Left forelimb (tissue), 1 donor: ENCODE measurements at places on chromosomes 1 and 21.

- DNase-seq: no peak
Measured at GRCh38 chr21:36075171-36075570, 5.3 kb downstream of the CBR1 start.

DNA sequence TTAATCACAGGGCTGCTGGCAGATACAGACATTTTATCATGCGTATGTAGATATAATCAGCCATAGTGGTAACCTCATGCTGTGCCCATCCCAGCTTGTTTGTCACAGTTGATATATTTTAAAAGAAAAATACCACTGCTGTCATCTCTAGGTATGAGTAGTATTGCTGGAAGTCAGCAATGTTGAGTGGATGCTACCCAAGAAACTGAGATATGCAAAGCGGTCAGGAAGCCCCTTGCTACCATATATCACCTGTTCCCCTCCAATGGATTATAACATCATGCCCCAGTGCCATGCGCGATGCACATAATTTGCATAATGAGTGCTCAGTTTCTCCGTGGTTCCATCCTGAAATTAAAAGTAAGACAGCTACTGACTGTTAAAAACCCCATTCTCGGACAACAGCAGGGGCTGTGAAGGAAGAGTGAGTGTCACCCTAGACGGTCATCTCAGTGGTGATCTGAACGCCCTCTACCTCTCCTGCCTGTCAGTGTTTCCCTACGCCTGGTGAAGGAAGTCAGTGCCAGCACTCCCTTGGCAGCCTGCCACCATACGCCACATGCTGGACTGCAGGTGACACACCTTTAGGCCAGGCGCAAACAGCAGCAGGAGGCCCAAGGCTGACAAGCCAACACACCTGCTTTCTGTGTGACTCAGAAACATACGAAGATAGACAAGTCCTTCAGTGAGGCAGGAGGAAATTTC lies 2.7 kb downstream of the IL10RB start:
- DNase-seq: no peak

GRCh38 chr1:217029281-217030157 lies 306.3 kb upstream of the ESRRG start:
- no peak for DNase-seq

DNA sequence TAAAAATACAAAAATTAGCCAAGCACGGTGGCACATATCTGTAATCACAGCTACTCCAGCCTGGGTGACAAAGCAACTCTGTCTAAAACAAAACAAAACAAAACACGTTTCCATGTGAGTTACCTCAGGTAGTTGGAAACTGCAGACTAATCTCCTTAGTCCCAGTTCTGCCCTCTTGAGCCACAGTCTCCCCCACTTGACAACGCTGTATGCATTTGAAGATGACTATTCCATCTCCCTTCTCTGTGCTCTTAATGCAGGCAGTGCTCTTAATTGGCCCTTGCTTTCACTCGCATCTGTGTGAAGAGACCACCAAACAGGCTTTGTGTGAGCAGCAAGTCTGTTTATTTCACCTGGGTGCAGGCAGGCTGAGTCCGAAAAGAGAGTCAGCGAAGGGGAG lies 19.6 kb upstream of the DHCR24 start:
- no peak for DNase-seq

- no peak for DNase-seq
Measured at GRCh38 chr21:38354746-38355145, 98.0 kb downstream of the KCNJ15 start.

DNA sequence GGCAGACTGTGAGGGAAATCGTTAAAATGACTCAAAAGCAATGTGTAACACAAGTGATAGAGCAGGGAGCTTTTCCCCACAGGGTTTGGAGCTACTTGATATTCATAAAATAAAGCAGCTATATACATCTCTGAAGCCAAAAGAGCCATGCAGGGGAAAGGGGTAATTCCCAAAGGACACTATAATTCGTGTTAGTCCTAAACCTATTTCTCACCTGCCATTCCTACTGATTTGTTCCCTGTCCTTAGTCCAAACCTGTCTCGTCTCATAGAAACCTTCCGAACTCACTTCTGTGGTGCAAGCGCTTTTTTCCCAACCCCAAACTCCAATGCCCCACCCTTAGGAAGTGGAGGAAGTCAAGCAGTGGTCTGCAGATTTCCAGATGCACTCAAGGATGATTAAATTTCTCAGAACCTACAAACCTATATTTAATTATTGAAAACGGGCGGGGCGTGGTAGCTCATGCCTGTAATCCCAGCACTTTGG lies 946 bp upstream of the HNRNPR start:
- DNase-seq: no peak

DNA sequence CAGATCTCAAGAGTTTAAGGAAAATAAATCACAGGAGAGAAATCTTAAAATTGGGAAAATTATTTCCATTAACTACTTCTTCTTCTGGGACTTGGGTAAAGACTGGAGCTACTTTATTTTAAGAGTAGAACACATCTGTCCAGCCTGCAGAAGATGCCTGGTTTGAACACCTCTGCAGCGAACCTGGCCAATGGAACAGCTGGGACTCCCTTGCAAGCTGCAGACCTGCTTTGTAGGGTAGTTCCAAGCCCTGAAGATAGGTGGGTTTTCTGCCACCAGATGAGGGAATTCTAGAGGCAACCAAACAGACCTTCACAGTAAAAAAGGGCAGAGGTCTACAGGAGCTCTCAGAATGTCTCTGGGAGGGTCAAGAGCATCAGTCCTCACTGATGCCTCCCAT lies 86.5 kb upstream of the CACNA1E start:
- no peak for DNase-seq

DNA sequence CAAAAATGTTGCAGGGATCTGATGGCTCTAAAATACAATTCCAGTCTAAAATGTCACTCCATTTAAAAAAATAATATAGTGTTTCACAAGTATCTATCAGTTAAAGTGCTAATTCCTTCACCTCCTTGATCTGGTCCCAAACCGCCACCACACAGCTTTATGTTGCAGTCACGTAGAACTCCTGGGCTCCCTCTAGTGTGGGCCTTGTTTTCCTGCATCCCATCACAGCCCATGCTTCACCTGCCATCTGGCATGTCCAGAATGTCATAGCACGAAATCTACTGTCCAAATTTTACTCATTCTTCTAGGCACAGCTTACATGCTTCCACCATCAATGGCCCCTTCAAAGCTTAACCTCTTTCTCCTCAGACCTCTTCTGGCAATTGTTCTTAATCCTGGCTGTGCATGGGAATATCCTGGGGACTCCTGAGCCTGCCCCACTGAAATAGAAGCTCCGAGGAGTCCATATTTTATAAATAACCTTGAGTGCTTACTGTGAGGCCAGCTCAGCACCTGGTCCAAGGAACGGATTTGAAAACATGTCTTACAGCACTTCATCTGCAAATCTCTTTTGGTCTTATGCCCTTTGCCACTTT lies 15.5 kb downstream of the FYB2 start:
- no peak for DNase-seq

GRCh38 chr1:211359876-211360275 lies 33.2 kb downstream of the TRAF5 start:
- DNase-seq: no peak

DNA sequence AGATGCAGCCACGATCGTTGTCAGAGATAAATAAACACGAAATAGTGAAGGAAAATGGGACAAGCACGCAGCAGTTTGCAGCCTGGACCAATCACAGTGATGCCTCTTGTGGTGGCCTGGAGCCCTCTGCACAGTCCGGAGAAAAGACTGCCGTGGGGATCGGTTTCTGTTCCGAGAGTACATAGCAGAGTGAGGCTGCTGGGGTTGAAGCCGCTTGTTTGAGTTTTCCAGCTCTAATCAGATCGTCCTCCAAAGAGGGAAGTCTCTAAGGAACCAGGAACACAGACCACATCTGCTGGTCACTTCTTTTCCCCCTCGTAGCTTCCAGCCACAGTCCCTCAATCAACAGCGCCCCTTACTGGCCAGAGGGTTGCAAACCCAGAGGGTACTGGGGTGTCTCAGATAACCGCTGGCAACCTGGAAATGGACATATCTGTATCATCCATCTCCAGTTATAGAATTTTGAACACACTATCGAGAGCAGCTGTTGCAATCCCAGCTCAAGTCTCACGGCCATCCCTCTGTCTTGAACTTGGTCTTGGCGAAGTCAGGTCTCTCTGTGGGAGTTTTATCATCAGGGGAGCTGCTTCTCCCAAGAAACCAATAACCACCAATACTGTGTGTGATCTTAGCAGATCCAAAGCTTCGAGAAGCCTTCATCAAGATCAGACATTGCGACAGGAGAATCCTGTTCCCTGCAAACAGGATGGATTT lies 57.4 kb downstream of the OLIG1 start:
- DNase-seq: peak; percentile 70

DNA sequence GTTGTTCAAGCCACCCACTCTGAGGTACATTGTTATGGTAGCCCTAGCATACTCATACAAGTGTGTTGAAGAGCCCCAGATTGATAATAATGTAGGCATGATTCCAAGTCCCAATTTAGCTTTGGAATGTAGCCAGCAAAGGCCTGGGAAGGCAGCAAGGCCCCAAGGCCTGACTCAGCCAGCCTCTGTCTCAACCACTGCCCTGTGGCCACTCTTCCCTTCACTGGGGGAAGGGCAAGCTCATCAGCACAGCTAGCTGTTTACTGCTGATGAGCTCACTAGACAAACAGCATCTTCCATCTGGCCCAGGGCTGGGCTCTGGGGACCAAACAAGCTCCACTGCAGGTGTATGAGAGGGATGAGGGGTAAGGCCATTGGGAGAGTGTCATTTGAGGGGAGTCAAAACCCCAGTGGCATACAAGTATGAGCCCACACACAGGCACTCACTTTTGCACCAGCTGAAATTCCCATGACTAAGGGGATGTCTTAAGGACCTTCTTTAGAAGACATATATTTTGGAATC lies 2.2 kb upstream of the IRF6 start:
- DNase-seq: no peak

GRCh38 chr1:213067352-213067751 lies 16.3 kb downstream of the RPS6KC1 start:
- no peak for DNase-seq

GRCh38 chr1:64005801-64006200 lies 197.6 kb upstream of the UBE2U start:
- no peak for DNase-seq

DNA sequence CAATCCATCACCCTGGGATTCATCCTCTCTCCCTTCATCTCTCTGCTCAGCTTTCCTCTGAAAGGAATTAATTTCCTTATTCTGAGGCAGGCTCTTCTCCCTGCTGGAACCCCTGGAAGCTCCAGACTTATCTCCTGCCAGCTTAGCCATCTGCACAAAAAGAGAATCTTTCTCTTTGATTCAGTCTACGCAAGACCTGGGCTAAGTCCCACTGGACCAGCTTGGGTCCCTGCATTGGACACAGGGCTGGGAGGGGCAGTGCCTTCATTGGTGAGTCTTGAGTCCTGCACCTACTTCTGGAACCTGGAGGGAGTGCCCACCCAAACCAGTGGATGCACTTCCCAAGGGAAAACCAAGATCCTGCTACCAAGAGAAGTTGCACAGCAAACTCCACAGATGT lies 271.7 kb upstream of the CSF3R start:
- DNase-seq: peak; percentile 31

DNA sequence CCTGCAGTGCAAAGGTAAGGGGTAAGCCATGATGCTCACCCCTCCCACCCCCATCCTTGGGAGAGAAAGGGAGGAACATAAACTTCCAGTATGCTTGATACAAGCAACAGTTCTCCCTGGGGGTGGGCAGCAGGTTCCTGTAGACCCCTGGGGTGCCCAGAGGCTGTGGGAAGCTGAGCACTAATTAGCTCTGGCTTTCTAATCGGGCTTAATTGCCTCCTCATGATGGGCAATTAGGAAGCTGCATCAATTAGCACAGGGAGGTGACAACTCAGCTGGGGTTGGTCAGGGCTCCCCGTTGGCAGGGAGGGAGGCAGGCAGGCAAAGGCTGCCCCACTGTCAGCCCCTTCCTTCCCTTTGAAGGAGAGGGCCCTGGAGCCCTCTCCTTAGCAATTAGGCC lies 15.7 kb upstream of the LMNA start:
- no peak for DNase-seq

DNA sequence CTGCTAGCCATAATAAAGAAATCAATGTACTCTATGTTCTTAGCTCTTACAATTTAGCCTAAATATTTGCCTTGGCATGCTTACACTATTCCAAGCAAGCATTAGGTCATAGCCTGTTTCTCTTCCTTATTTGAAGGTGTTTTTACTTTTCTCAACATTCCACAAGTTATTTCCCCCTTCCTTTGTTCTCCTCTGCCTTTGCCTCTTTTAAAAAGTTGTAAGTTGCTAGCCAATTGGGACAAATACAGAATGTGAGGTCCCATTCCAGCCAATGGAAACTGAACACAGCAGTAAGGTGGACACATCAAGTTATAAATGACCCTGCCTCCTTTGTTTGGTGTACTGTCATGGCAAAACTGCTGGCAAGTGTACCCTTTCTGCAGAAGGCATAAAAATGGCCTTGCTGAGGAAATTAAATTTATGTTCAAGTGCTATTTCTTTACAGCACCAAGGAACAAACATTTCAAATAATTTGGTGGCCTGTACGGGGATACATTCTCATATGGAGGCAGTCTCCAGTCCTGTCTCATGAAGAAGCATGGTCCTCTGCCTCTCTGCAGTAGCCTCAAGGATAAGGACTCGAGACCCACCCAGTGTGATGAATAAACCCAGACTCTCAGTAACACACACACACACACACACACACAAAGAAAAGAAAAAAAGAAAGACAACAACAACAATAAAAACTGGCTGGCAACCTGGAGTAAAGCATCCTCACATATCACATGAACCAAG lies 28.8 kb upstream of the FMO1 start:
- no peak for DNase-seq

GRCh38 chr1:161768986-161769672 lies 3.0 kb downstream of the ATF6 start:
- no peak for DNase-seq

GRCh38 chr1:58755468-58755872 lies 28.4 kb downstream of the JUN start:
- DNase-seq: no peak

GRCh38 chr1:228182296-228183030 lies 16.9 kb downstream of the IBA57 start:
- DNase-seq: peak; percentile 41

GRCh38 chr1:204513117-204513716 lies 3.0 kb upstream of the MDM4 start:
- DNase-seq: no peak

GRCh38 chr1:67299296-67299695 lies 8.4 kb upstream of the IL12RB2 start:
- DNase-seq: no peak

DNA sequence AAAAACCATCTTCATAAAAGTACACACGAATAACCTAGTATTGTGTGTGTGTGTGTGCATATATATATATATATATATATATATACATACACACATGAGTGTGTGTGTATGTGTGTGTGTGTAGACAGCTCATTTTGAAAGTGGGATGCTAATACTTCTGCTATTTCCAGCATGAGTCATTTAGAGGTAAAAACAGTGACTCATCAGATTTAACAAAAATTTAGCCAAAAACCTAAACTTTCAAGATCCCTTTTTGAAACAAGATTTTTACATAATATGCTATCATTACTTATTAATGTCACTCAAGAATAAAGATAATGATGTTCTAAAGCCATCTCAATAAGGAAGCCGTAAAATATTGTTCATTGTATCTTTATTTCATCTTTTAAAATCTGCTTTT lies 35.6 kb upstream of the ADGRL4 start:
- DNase-seq: no peak

- DNase-seq: no peak
Measured at GRCh38 chr1:230922620-230923019, 54.3 kb upstream of the C1orf198 start.

GRCh38 chr21:44484498-44485253 lies 29.4 kb downstream of the LRRC3 start:
- DNase-seq: no peak
